ENCODE measurements at places on chromosomes 5 and 9.
A peak's percentile ranks its signal among the peaks of the same experiment; 100 is the strongest.

DNA sequence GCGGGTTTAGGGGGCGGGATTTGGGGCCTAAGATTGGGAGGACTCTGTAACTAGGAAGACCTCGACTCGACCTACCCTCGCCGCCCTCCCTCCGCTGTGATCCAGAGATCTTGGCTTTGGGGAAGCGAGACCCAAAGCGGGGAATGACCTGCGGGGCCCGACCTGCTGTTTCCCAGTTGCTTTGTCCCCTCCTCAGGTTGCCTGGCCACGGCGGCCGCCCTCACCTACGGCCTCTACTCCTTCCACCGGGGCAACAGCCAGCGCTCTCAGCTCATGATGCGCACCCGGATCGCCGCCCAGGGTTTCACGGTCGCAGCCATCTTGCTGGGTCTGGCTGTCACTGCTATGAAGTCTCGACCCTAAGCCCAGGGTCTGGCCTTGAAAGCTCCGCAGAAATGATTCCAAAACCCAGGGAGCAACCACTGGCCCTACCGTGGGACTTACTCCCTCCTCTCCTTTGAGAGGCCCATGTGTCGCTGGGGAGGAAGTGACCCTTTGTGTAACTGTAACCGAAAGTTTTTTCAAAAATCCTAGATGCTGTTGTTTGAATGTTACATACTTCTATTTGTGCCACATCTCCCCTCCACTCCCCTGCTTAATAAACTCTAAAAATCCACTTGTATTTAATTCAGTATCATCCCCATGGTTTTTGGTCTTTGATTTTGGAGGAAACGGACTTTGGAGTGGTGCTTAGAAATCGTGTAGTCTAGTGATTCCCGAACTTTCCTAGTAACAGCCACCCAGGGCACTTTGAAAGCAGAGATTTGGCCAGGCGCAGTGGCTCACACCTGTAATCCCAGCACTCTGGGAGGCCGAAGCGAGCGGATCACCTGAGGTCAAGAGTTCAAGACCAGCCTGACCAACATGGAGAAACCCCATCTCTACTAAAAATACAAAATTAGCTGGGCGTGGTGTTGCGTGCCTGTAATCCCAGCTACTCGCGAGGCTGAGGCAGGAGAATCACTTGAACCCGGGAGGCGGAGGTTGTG is 878 bp downstream of the HIGD2A start:
- no peak for DNase-seq

DNA sequence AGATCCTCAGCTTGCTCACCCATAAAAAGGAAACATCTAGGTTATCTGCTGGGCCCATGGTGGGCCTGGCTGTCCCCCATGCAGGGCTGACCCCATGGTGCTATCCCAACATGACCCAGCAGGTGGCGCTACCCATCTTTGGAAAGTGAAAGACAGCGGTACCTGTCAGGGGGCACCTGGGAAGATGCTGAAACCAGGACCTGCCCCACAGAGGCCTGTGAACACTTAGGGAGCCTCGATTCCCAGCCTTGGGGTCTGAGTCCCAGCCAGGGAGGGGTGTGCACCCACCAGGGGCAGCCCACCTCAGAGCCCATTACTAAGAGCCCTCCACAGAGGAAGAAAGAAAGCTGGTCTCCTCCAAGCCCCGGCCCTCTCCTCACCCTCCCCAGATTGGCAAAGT is 46.6 kb upstream of the IPPK start:
- DNase-seq: peak; percentile 87

GRCh38 chr9:112031400-112031799 is 134.8 kb downstream of the UGCG start:
- no peak for DNase-seq

- DNase-seq: no peak
Measured at GRCh38 chr9:2727966-2728613, 10.8 kb downstream of the KCNV2 start.

- DNase-seq: no peak
Measured at GRCh38 chr9:76245518-76245917, 148.7 kb downstream of the RFK start.

DNA sequence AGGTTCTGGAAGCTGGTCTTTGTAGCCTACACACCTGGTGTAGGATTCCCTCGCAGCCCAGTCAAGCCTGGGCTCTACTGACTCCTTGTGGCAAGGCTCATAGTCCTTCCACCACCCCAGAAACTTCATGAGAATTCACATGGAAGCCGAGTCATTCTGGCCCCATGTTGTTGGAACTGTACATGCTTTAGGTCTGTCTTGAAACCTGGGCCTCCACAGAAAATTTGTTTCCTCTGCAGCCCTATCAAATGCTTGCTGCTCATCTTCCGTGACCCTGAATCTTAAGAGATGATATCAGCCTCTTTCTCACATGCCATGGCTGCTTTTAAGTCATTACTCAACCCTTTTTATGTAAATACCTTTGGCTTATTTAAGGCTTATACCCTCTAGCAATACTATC is 113.4 kb upstream of the GRHPR start:
- no peak for DNase-seq

- no peak for DNase-seq
Measured at GRCh38 chr9:96680812-96681499, 25.8 kb upstream of the PRXL2C start.

All from memory B cell (primary cell).